Stimulated activated CD8-positive, alpha-beta memory T cell treated with anti-CD3 and anti-CD28 coated beads, Interleukin-7, amount 100 ng/mL, for 4 hours (primary cell): ENCODE measurements at places on chromosomes 1 and 21.

- no peak for DNase-seq
Observed at GRCh38 chr1:80837066-80837465, 963.7 kb upstream of the ADGRL2 start.

GRCh38 chr21:44911384-44912157 lies 9.1 kb downstream of the ITGB2 start:
- no peak for DNase-seq

DNA sequence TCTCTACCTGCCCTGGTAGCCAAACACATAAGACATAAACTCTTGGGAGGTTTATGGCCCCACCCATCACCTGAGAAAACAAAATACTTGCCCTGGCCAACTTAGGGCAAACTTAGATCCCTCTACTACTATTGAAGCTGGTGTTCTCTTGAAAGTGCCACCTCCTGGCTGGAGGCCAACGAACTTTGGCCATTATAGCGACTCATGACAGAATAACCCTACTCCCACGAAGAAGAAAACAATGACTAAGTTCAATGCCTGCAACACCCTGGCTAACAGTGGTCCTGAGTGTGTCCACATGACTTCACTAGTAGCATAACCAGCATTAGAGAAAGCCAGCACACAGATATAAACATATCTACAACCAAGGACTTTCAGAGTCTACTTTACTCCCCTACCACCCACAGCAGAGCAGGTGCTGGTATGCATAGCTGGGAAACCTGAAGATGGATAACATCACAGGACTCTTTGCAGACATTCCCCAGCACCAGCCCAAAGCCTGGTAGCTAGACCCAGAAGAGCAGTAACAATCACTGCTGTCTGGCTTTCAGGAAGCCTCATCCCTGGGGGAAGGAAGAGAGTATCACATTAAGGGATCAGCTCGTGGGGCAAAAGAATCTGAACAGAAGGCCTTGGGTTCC lies 81.0 kb downstream of the SLC30A10 start:
- DNase-seq = no peak

GRCh38 chr1:221715321-221716169 lies 26.3 kb downstream of the DUSP10 start:
- no peak for DNase-seq

GRCh38 chr1:43061757-43062156 lies 103.1 kb upstream of the SLC2A1 start:
- no peak for DNase-seq
